ENCODE measurements at places on chromosomes 1 and 21.

DNA sequence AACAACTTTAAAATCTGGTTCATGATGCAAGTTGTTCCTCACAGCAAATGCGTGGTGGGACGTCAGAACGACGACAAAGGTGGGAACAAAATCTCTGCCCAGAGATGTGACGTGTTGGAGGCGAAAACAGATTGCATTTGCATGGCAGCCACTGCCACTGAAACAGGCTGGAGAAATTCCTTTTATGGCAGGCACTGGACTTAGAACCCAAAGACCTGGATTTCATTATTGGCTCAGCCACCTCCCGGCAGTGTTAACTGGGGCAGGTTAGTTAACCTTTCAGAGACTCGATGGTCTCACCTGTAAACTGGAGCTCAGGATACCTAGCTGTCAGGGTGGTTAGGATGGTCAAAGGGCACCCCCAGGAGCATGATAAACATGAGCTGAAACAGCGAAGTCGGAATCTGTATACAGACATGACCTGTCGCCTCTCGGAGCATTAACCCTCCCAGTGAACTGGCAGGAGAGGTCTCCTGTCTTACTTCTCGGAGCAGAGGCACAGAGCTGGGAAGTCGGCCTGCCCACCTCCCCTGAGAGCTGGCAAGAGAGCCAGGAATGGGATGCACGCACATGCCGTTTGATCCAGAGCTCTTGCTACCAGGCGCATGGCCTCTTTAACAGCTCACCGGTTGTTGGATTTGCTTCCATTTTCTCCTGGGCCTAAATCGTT, 59.2 kb upstream of the TARBP1 start:
- DNase-seq = no peak

GRCh38 chr21:44337941-44338895, 972 bp downstream of the CFAP410 start:
- DNase-seq = peak; percentile 71

- DNase-seq = peak; percentile 23
These were observed 24.1 kb upstream of the ZSWIM5 start for GRCh38 chr1:45230537-45230936.

- no peak for DNase-seq
These were observed 68.4 kb downstream of the AK5 start for GRCh38 chr1:77350012-77350770.

DNA sequence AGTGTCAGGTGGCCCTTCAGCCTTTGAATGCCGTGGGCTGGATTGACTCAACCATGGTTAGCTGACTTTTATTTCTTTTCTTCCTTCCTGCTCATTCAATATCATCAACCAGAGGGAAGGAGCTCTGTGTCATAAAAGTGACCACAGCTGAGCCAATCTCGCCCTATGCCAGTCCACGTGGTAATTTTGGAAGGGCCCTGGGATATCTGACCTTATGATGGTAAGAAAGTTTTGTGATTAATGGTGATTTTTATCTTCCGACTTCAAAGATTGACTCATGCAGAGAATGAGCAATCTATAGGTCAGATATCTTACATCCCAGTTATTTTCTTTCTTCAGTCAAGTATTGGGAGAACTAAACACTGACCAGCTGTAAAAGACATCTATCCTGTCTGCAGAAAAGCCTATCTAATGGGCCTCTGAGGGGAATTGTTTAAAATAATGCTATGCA, 170.3 kb downstream of the ZC3H11B start:
- no peak for DNase-seq

DNA sequence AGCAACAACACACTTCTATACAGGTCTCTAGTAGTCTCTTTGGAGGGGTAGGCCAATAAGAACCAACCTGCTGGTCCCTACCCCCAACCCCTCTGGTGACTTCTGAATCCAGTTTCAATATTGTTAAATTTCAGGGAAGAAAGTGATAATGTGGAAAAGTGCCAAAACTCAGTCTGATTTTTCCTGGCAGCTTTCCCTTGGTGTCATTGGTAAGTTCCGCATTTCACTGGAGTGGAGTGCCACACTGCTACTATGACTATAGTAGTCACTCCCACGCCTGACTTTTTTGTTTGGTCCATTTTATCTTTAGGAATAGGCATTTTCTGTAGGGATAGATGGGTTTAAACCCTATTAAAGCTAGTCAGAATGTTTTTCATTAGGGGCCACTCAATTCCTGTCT, 5.7 kb upstream of the ARID1A start:
- DNase-seq = no peak

DNA sequence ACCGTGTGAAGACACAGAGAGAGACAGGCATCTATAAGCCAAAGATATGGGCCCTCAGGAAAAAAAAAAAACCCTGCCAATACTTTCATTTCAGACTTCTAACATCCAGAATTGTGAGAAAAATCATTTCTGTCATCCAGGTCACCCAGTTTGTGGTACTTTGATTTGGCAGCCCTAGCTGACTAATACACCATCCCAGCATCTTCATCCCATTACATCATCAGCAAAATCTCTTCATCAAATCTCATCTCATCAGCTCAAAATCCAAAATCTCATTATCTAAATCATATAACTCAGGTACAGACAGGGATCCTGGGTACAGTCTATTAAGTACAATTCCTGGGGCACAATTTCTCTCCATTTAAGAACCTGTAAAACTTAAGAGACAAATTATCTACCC, 51.9 kb upstream of the GJA8 start:
- no peak for DNase-seq

- no peak for DNase-seq
These were observed 177.7 kb downstream of the KIF26B start for GRCh38 chr1:245332513-245332912.

- no peak for DNase-seq
These were observed 27.2 kb upstream of the CSF1 start for GRCh38 chr1:109883248-109883955.

DNA sequence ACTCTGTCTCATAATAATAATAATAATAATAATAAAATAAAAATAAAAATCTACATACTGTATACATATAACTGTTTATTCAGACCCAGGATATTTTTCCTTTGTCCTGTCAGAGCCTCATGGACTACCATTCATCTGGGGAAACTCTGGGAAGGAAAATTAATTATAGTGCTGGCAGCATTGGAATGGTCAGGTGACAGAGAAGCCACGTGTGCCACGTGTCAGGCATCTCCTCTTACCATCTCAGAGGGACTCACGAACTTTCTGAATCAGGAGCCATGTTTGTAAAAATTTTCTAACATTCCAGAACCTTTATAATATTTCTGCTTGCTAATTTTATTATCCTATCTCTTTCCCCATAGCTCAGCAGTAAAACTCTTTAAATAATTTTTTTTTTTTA, 97.8 kb upstream of the HNRNPU start:
- no peak for DNase-seq

- no peak for DNase-seq
These were observed 4.7 kb downstream of the TMEM39B start for GRCh38 chr1:32077451-32077850.

DNA sequence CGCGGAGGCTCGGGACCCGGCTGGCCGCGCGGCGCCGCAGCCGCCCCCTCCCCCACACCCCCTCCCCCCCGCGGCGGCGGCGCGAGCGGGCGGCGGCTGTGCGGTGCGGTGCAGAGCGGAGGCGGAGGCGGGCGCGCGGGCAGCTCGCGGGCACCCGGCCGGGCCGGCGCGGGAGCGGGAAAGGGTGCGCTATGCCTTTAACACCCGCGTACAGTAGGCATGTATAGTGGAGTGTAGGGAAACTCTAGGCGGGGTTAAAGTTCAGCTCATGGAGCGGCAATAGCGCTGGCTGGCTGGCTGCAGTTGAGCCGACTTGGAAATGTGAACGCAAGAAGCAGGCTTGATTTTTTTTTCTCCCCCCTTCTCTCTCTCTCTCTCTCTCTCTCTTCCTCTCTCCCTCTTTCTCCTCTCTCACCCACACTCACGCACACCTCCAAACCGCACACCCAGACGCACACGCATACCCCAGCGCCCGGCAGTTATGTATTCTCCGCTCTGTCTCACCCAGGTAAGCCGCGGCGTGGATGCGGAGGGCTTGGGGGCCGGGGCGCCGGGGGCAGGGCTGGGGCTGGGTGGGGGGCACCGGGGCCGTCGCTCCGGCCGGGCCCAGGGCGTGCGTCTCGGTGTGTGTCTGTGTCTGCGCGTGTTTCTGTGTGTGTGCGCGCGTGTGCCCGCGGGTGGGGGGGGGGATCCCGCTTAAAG, at the start of gene NFIA:
Gene NFIA (plus strand): TSS at position 251 of the 702 bp plus-strand sequence.
- DNase-seq = peak; percentile 34

- DNase-seq = peak; percentile 47
These were observed 47.1 kb downstream of the KANK4 start for GRCh38 chr1:62271948-62272728.

DNA sequence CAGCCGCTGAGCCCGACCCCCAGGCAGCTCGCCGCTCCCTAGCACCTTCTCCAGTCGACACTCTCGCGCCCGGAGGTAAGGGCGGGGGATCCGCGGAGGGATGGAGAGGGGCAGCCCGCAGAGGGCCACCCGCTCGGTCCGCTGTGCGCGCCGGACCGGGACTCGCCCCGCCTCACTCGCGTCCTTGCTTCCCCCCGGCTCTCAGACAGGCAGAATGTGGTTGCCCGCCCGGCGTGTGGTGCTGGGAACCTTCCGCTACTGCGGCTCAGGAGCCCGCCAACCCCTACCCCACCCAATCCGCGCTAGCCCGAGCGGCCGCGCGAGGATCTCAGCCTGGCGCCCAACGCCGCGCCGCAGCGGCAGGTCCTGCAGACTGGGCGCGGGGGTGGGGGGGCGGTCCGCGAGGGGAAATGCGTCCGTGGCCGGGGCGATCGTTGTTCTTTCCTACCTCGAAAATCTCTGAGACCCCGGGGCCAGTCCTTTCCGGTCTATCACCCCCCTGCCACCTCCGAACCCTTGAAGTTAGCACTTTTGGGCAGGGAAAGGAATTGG, 404 bp downstream of the LRRC8C start:
- DNase-seq = peak; percentile 67

DNA sequence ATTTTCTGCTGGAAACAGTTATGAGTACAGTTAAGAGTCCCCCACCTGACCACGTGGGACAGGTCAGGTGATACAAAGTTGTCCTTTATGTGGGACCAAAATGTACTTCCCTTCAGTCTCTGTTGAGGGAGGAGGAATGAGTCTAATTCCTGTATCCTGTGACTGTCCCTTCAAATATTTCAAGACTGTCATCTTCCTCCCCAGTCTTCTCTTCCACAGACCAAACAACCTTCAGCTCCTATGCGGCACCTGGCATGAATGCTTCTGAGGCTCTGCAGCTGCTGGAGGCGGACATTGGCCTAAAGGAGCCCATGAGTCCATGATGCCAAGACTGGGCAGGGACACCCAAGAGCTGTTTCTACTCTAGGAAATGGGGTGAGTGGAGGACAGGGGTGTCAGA, 72.1 kb upstream of the SIM2 start:
- no peak for DNase-seq

DNA sequence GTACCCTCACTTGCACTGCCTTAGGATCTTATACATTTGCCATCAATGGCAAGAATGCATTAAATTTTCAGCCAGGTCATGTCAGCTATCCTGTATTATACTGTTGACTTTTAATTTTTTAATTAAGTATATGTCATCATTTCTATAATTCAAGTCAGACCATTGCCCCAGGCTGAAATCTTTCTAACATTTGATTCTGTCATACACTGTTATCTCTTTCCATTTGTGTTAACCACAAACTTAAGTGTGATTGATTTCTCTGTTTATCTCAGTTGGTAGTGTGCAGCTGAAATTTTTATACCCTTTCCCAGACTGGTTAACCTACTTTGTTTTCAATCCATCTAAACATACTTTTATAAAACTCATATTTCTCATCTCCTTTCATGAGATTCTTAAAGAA, 153.3 kb downstream of the ZP4 start:
- DNase-seq = no peak

- no peak for DNase-seq
These were observed 151.1 kb downstream of the LYPLAL1 start for GRCh38 chr1:219324629-219325367.

DNA sequence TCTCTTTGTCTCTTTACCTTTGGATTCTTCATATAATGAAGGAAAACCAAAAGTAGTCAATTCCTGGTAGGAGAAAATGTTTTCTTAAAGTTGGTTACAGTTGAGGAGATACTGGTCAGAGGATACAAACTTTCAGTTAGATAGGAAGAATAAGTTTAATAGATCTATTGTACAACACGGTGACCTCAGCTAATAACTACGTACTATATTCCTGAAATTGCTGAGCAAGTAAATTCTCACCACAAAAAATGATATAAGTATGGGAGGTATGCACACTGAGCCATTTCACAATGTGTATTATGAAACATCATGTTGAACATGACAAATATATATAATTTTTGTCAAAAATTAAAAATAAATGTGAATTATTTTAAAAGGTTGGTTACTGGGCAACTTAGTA, 20.4 kb downstream of the SSX2IP start:
- no peak for DNase-seq

- peak; percentile 55 for DNase-seq
These were observed 141.7 kb downstream of the GALNT2 start for GRCh38 chr1:230208619-230209261.

DNA sequence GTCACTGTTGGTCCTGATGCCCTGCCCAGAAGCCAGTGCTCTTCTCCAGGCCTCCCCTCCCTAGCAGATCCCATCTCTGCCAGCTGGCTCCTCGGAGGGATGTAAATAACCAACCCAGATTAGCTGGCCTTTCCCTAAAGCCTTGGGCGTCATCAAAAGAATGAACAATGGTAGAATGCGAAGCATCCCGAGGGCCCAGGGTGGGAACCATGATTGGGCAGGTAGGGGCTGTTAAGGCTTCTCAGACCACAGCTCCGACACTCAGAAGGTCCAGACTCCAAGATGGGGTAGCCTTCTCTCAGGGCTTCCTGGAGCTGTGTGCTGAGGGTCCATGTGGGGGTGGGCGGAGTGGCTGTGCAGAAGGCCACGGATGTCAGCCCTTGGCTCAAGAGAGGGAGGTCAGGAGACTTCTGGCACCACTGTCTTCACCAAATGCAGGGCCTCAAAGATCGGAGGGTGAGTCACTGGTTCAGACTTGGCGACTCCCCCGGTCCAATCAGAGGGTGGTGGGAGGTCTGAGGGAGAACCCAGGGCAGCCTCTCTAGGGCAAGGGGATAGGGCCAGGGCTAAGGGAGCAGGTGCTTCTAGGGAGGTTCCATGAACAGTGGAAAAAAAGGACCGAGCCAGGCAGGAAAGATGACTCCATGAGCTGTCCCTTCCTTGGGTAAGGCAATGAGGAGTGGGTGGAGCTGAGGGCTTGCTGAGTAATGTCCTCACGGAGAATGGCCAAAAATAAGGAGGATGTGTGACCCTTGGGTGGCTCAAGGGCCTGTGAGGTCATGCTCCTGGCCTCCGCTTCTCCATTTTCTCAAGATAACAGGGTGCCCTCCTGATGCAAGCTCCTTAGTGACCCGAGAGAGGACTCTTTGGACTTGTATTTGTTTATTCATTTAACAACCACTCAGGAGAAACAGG, 58.4 kb upstream of the EPS8L3 start:
- peak; percentile 12 for DNase-seq

GRCh38 chr1:223207293-223208066, 64.4 kb upstream of the TLR5 start:
- no peak for DNase-seq

DNA sequence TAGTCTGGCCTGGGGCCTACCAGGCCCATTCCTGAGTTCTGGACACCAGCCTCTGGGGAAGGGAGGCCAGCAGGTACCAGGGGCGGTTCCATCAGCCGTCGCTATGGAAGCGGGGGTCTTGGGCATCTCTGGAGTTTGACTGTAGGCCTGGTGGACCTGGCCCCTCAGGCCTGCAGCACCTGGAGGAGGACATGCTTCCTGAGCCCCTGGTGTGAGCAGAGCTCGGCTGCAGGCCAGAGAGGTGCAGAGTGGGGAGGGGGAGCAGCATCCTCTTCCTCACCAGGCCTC, 7.8 kb downstream of the MYBPH start:
- DNase-seq = no peak

GRCh38 chr1:7526196-7526866, 244.8 kb upstream of the VAMP3 start:
- no peak for DNase-seq
